Stimulated activated CD8-positive, alpha-beta memory T cell treated with anti-CD3 and anti-CD28 coated beads, Interleukin-7, amount 100 ng/mL, for 1 hour (primary cell): ENCODE measurements at places on chromosomes 1 and 21.

DNA sequence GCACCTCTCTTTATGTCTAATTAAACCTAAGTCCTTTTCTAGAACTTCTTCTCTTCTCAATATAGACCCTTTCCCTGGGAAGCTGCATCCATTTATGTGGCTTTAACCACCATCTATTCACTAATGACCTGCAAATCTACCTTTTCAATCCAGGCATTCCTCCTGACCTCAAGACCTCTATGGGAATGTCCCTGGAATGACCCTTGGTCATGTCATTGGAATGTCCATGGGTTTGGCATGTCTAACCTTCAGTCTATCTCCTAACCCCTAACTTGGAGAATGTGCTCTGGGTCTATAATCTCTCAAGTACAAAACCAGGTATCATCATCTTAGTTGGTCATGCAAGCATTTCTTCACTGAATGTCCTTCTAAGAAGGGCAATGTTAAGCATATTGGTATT lies 196.1 kb downstream of the KCNH1 start:
- DNase-seq, result no peak

DNA sequence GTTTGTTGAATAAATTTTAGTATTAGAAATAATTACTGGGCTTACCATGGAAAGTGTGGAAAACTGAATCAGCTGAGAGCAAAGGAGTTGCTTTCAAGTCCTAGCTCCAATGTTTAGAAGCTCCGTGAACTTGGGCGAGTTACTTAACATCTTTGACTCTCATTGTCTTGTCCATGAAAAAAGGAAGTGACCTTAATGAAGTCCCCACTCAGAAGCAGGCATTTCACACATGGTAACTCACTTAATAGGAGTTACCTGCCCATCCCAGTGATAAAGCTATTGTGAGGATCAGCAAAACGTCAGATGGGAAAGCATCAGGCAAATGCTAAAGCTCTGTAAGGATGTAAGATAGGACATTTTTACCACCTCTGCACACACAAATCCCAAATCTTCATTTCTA lies 34.0 kb upstream of the GADD45A start:
- DNase-seq, result no peak

DNA sequence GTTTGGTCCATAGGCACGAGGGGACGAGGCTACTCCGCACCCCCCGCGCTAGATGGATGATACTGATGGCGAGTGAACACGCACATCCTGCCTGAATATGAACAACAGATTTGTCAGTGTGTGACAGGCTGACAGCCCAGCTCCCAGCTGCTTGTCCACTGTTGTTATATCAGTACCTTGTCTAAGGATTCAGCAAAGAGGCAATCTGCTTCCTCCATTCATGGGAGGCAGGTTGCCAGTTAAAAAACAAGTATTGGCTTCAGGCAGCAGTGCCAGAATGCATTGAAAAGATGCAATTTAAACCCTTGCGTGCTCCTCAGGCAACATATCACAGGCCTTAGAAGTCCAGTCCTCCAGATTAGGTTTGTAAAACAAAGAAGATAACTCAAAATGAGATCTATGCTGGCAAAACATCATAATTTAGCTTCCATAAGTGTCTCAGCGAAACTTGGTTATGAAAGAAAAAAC lies 223.3 kb downstream of the GPATCH2 start:
- no peak for DNase-seq

DNA sequence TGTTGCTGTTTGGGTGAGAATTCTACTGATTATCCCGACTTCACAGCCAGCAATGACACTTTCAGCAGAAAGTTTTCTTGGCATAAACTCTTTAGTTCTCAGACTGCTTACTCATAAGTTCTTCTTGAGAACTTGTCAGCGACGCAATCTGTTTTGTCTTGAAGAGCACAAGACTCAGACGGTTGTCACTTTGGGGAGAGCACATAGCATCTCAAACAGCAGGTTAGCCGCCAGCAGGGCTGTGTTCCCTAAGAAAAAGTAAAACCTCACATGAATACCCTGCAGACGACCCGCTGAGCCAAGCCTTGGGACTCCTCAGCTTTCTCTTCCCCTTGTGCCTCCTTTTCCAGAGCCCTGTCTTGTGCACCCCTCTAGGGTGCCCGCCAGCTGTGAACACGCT lies 11.4 kb downstream of the AGMAT start:
- no peak for DNase-seq

- no peak for DNase-seq
Measured at GRCh38 chr1:194215448-194215847, 1029.0 kb upstream of the B3GALT2 start.

- no peak for DNase-seq
Measured at GRCh38 chr21:28334407-28334806, 658.3 kb downstream of the LTN1 start.

GRCh38 chr1:218388591-218388990 lies 43.5 kb downstream of the TGFB2 start:
- DNase-seq, result no peak

DNA sequence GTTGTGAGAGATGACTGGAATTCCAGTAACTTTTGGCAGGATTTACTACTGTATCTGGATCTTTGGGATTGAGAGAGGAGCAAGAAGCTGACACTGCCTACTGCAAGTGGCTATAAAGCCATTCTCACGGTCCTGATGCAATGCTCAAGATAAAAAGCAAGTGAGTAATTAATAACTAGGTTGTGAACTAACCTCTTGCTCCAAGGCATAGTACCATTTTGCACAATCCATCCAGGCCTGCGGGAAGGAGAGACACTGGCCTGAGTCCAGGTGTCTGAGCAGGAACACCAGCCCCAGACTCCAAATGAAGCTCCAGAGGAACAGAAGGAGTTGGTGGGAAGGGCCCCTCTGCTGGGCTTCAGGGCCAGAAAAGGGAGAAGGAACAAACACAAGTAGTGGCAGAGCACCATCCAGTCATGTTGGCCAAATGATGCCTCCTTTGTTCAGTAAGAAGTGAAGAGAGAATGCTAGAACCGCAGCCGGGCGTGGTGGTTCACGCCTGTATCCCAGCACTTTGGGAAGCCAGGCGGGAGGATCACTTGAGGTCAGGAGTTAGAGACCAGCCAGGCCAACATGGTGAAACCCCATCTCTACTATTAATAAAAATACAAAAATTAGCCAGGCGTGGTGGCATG lies 9.9 kb upstream of the SLC45A3 start:
- DNase-seq, result no peak

- DNase-seq, result no peak
Measured at GRCh38 chr1:205286335-205286950, 35.1 kb downstream of the NUAK2 start.

DNA sequence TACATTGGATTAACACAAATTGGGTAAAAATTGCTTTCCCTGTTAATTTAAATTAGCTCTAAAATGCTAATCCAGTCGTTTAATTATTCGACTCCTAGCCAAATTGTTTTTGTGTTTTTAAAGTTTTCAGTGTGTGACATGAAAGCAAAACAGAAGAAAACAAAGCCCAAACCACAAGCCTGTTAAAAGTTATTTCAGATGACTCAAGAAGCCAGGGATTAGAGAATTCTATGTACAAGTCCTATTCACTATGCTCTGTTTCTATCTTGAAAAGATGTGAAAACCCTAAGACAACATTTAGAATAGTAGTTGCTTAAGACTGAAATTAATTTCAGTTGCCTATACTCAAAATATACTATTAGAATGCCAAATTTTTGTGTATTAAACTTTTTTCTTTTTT lies 294.8 kb upstream of the ADAMTS5 start:
- DNase-seq, result no peak

GRCh38 chr1:115067161-115067859 lies 22.0 kb downstream of the TSPAN2 start:
- DNase-seq, result no peak

- no peak for DNase-seq
Measured at GRCh38 chr1:185735701-185736064, 1.5 kb downstream of the HMCN1 start.

DNA sequence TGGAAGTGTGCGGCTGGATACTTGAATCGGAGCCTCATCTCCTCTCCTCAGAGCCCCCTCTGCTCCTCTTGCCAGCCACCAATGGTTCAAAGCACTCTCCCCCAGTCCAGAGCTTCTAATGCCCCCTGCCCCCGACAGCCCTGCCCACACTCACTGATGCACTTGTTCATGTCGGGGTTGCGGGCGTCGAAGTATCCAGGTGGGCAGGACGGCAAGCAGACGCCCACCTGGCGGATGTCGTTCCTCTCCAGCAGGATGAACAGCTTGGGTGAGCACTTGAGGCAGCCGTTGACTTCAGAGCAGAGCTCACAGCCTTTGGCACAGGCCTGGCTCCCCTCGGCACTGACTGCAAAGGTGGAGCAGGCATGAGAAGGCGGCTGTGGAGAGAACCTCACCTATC lies 18.4 kb downstream of the RSPO1 start:
- DNase-seq, result no peak

GRCh38 chr1:219790834-219791615 lies 137.3 kb downstream of the SLC30A10 start:
- DNase-seq, result no peak

DNA sequence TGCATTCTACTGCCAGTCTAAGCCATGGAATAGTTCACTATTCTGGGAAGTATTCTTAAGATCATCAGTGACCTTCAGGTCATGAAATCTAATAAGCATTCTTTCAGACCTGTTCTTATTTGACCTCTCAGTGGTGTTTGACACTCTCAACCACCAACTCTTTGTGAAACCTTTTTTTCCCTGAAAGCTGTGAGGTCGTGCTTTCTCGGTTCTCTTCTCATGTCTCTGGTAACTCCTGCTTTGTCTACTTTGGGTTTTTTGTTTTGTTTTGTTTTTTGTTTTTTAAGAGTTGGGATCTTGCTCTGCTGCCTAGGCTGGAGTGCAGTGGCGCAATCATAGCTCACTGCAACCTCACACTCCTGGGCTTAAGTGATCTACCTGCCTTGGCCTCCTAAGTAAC lies 56.3 kb downstream of the POU2F1 start:
- no peak for DNase-seq

DNA sequence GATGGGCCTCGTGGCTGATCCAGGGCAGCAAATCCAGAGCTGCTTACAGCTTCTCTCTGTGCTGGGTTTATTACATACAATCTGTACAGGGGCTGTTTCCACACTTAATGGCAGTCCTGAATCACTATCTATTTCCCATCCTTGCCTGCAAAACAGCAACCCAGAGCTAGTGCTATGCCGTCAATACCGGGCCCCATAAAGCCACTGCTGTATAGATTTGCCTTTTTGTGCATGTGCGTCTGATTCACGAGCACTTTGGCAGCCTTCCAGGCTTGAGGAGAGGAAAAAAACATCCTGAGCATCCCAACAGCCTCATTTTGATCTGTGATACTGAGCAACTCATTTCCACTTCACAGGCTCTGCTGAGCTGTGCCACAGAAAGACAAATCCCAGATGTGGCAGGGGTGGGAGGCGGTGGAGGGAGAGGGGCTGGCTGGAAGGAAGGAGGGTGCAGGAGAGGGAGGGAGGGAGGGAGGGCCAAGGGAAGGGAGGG lies 65.2 kb upstream of the TARBP1 start:
- peak; percentile 6 for DNase-seq

- DNase-seq, result no peak
Measured at GRCh38 chr1:38686167-38686926, 173.2 kb downstream of the RRAGC start.

DNA sequence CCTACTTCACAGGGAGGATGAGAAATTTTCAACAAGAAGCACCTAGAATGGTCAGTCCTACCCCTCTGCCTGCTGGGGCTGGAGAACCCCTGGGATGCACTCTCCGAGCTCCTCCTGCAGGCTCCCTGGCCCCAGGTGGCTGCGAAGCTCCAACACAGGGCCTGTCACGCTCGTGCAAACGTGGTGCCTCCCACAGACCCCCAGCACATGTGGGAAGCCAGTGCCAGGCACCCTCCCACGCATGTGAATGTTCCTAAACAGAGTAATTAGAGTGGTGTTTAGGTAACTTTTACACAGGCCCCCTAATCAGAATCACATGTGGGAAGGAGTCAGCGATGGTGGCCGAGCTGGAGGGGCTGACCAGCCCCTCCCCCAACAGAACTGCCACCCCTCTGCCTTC lies 28.4 kb downstream of the GLIS1 start:
- DNase-seq, result no peak

DNA sequence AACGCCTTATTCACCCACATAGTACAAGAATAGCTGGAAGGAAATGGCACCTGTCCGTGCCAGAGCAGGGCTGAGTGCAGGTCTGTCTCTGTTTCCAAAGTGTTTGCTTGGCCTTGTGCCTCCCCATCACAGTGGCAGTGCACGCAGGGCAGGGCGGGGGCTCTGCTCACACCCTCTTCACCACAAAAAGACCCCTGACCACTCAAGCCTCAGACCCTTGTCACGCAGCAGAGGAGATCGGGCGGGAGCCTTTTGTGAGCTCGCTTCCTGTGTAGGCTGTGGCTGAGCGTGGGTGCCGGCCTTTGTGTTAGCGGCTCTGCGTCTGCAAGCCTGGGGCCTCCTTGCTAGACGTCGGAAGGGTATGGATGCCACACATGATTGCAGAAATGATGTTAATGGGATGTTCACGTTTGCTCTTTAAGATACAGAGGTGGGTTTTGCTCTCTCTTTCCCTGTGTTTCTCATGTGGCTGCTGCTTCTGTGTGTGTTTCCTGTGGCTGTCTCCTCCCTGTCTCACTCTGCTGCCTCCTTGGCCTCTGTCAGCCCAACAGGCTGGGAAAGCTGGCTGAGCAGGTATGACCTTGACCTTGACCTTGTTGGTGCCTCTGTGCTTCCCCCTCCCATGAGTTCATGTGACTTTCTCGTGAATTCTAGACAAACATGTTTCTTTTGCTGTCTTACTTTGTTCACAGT lies 45.4 kb downstream of the S100B start:
- peak; percentile 29 for DNase-seq

DNA sequence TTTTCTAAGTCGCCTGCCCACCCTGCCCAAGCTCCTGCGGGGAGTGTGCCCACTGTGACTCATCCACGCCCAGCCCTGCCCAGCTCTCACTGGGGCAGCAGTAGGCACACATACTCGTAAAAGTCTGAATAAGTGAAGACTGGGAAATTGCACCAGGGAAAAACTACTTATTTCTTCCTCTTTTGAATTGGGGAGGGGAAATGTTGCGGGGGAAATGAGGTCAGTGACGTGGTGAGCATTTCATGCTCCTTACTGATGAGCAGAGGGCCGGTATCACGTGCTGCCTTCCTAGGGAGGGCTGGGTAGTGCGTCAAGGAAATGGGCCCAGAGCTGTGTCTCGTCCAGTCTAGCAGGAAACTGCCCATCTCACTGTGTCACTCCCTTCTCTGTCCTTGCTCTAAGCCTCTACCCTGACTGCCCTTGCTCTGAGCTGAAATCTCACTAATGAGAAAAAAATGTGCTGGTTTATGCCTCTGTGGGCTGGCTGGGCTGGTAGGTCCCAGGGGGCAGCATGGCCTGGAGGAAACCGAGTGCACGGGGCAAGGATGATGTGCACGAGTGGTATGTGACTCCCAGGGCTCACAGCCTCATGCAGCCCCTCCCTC lies 13.5 kb upstream of the TNFRSF1B start:
- no peak for DNase-seq

DNA sequence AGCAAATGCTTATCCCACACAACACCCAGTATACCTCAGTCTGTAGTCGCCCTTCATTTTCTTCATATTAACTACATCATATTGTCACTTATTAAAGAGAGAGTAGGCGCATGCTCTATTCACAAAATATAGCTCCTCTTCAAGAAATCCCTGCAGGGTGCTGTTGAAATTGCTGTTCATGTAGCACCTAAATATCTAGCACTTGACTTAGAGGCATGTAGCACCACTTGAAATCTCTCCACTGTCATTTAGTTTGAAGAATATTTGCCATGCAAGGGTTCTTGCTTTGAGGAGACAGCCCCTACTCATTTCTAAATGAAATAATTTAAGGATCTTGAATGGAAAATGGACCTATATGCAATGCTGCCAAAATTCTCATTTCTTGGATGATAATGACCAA lies 20.9 kb upstream of the LRRC8B start:
- no peak for DNase-seq
